AG09309 (cell line): ENCODE measurements at places on chromosomes 3 and 15.

GRCh38 chr3:46321461-46322104, 32.3 kb upstream of the CCR2 start:
- no peak for DNase-seq

DNA sequence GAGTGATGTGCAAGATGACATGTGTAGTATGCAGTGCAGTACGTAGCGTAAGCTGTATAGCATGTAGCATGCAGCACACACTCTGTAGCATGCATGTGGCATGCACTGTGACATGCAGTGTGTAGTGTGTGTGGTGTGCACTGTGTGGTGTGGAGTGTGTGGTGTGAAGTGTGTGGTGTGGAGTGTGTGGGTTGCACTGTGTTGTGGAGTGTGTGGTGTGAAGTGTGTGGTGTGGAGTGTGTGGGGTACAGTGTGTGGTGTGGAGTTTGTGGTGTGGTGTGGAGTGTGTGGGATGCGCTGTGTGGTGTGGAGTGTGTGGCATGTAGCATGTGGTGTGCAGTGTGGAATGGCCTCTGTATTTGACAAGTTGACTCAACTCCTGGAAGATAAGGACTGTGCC, 39.2 kb downstream of the ROPN1B start:
- no peak for DNase-seq

- DNase-seq: no peak
Measured at GRCh38 chr15:85752124-85752475, 42.6 kb downstream of the KLHL25 start.

- DNase-seq: no peak
Measured at GRCh38 chr3:64039332-64039731, 16.0 kb upstream of the PSMD6 start.

DNA sequence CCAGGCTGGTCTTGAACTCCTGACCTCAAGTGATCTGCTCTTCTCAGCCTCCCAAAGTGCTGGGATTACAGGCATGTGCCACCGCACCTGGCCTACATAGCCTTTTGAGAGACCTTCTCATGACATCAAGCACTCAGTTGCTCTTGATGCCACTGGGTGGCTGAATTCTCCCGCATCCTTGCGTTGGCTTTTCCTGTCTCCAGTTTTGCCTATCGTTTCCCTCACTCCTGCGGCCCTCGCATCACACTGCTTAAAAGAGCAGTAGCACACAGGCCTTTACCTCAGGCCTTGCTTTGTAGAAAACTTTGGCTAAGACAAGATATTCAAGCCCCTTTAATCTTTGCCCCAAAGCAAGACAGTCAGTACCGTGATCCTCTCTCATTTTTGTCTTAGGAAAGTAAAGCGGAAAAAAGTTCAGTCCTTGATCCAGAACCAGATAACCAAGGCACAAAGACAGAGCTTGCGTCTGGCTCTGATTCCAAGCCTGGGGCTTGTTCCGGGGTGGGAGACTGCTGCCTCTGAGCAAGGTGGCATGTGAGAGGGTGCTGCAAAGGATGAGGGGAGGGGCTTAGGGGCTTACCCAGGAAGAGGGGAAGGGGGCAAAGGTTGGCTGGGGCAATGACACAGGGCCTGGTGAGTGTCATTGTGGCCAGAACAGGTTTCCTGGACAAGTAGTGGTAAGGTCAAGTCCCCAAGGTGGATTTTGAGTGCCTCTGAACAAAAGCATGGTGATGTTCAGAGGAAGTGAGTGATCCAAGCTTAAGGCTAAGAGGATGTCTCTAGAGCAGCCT, 175.0 kb upstream of the TLE3 start:
- no peak for DNase-seq

DNA sequence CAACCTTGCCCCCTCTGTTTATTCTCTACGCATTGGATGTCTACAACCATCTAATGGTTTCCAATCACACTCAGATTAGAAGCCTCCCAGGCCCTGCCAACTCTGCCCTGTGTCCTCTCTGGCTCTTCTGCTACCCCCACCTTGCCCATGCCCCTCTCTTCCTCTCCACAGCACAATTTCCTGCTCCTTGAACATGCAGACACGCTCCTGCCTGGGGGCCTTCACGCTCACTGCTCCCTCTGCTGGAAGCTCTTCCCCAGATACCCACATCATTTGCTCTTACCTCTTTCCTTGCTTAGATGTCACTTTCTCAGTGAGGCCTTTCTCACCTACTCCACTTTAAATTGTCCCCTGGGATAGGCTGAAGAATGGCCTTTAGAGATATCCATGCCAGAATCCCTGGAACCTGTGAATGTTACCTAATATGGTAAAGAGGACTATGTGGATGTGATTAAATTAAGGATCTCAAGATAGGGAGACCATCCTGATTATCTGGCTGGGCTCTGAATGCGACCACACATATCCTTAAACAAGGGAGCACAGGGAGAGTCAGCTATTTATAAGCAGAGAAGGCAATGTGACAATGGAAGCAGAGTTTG, 9.9 kb downstream of the KY start:
- DNase-seq: no peak

DNA sequence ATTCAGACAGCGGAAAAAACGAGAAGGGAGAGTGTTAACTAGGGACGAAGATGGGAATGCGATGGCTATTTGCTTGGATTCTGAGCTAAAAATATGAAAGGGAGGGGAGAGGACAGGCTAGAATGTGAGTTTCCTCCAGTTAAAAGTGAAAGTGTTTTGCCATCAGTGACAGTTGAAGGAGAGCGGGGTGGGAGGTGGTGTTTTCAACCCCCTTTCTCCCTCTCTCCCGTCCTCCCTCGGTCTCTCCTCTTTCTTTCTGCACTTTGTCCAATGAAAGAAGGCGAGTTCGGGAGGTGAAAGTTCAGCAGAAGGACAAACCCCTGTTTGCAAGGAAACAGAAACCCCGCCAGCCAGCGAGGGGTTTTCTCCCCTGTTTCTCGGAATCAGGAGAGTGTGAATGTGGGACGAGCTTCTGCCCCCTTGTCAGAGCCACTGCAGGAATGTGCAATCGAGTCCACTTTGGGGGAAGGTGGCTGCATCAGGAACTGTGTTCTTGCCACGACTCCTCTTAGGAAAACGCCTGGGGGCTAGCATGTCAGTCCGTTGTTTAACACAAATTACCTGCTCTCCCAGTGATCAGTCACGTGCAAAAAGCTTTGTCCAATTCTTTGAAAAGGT, 975 bp upstream of the FOXP1 start:
- no peak for DNase-seq

- no peak for DNase-seq
Measured at GRCh38 chr3:123464211-123464610, 15.3 kb upstream of the ADCY5 start.

GRCh38 chr3:152817400-152817799, 17.5 kb upstream of the P2RY1 start:
- no peak for DNase-seq

DNA sequence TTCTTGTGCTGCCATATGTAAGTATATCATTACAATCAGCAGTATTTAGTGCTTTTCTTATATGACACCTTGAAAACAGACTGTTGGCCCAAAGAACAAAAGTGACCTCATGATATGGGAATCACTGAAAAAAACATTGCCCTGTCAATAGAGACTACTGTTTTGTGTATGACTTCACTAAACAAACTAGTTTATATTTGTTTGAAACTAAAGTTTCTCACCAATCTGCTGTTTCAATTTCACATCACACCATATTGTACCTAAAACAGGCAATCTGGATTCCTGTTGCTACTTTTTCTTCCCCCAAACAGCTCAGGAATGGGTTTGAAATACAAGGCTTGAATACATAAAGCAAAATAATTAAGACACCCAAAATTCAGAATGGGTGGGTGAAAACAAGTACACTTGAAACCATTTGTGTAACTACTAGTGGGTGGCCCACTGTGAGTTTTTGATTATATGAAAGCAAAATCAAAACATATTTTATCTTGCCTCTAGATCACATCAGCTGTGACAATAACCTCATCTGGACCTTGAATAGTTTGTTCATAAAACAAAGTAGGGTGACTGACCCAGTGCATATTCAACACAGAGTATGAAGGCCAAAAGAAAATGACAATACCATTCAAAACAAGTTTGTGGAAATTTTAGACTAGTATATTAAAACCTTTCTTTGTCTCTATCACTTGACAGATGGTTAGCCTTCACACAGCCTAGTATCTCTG, 5.9 kb downstream of the ZBTB20 start:
- no peak for DNase-seq

DNA sequence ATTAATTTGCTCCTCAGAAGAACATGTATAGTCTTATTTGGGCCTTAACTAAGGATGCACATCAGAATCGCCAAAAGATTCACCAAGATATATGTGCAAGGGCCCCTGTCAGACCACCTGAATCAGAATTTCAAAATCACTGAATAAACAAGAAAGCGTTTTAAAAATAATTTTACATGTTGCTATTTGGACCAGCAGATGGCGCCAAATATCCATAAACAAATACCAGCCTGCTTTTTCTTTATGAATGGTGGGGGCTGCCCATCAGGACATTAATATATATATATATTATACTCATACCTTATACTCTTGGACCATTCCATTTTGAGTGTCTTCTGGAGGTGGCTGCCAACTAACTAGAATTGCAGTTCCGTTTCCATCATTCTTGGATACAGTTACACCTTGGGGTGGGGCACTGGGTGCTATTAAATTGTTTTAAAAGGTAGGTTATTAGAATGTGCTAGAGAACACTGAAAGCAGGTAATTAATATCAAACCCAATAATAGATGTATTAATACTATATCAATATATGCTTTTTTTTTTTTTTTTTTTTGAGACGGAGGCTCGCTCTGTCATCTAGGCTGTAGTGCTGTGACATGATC, 1108.3 kb downstream of the ROBO1 start:
- DNase-seq: no peak

DNA sequence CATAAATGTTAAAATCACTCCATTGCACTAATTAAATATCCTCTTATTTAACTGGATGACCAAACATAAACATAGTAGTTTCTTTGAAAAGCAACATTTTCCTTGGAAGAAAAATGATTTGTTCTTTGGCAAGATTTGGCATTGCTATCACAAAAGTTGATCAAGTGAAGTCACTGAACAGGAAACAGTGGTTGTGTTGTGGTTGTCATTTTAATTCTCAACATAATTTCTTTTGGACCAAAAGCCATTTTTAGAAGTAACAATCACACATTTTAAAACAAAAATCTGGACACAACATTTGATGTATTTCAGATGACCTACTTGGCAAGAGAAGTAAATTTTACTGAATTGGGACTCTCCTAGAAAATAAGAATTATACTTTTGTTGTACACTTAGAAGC, 872.3 kb downstream of the ROBO1 start:
- no peak for DNase-seq

- no peak for DNase-seq
Measured at GRCh38 chr3:196981657-196982056, 13.0 kb upstream of the PIGZ start.

DNA sequence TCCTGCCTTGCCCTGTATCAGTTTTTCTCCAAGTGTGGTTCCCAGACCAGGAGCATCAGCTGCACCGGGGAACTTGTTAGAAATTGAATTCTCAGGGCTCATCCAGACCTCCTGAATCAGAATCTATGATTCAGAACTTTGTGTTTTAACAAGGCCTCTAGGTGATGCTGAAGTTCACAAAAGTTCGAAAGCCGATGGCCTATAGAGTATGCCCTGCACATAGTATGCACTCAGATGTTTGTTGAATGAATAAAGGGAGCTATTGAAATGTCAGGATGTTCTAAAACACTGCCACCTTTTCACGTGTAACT, 664 bp upstream of the LARP6 start:
- DNase-seq: no peak

GRCh38 chr3:122893282-122893681, 98.4 kb downstream of the SLC49A4 start:
- no peak for DNase-seq

GRCh38 chr3:5787861-5788488, 600.5 kb downstream of the EDEM1 start:
- DNase-seq: no peak

DNA sequence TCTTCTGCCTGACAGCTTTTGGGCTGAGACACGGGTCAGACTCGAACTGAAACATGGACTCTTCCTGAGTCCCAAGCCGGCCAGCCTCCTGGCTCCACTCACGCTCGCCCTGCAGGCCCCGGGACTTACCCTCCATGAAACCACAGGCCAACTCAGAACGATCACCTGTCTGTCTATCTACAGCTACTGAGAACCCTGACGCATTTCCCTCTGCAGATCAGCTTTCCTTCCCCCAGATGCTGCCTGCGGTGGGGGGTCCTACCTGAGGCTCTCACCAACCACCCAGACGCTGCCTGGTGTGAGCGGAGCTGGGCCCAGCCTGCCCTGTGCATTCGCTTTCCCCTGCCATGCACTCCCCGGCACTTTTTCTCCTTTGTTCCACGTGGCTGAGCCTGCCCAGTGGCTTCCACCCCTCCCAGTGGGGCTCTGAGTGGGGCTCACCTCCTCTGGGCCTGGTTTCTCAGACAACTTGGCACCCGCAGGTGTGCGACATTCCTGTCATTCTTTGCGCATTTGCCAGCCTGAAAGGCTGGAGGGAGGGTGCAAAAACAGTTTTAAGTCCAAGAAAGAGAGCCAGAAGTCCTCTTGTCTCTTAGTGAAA, 60.2 kb downstream of the PLXNA1 start:
- no peak for DNase-seq

DNA sequence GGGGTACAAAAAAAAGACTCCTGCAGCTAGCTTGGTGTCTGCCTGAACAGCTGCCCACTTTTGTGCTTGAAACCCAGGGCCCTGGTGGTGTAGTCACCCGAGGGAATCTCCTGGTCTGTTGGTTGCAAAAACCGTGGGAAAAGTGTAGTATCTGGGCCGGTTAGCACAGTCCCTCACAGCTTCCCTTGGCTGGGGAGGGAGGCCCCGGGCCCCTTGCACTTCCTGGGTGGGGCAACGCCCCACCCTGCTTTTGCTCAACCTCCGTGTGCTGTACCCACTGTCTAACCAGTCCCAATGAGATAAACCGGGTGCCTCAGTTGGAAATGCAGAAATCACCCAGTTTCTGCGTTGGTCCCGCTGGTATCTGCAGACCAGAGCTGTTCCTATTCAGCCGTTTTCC, 211.7 kb upstream of the ZPLD1 start:
- DNase-seq: no peak

DNA sequence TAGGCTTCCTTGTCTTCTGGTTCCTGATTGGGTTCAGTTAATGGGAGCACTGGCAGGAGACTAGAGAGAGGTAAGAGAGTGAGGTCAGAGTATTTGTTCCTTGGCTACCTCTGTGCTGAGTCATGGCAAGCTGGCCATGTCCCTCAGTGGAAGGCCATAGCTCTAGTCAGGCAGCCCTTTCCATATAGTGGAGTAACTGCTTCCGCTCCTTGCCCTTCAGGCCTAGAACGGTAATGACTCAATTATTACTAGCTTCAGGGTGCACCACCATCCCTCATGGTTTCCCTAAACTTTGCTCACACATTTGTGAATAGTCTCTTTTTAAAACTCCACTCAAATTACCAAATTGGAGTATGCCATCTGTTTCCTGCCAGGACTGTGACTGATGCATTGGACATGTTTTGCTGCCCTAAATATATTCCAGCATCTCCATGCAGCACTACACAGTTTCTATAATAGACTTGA, 10.5 kb upstream of the ANO10 start:
- no peak for DNase-seq
